Gastroesophageal sphincter (tissue), 4 donors: ENCODE measurements at places on chromosomes 16 and 17. TPM values are rescaled to one million over a fixed set of nuclear protein-coding genes. Genes with fewer than 3 reads are reported as not detected.

APRT gene
- 103 TPM for total RNA-seq

TM4SF5 gene
- not detected for total RNA-seq

FMNL1 gene
- total RNA-seq, result 12.0 TPM

VMO1 gene
- total RNA-seq, result 1.3 TPM

C16orf92 gene
- total RNA-seq, result not detected

SLC12A3 gene
- total RNA-seq, result not detected

GUCY2D gene
- not detected for total RNA-seq

SDR42E2 gene
- not detected for total RNA-seq

NPTX1 gene
- 6.3 TPM for total RNA-seq

CCDC154 gene
- not detected for total RNA-seq

ST6GALNAC2 gene
- total RNA-seq, result 27.1 TPM

NDUFB10 gene
- 253 TPM for total RNA-seq

ZNF263 gene
- total RNA-seq, result 45.5 TPM

PLA2G10 gene
- not detected for total RNA-seq

KRT36 gene
- total RNA-seq, result not detected

PPP1R27 gene
- not detected for total RNA-seq

UMOD gene
- total RNA-seq, result not detected

NLRP1 gene
- 23.8 TPM for total RNA-seq

CBFA2T3 gene
- 1.4 TPM for total RNA-seq

GLG1 gene
- total RNA-seq, result 145 TPM

CDRT4 gene
- total RNA-seq, result 5.5 TPM

CTRB1 gene
- not detected for total RNA-seq

ALOX12B gene
- 0.17 TPM for total RNA-seq

SHISA6 gene
- total RNA-seq, result 0.42 TPM
